ENCODE measurements at places on chromosomes 2 and 18.

DNA sequence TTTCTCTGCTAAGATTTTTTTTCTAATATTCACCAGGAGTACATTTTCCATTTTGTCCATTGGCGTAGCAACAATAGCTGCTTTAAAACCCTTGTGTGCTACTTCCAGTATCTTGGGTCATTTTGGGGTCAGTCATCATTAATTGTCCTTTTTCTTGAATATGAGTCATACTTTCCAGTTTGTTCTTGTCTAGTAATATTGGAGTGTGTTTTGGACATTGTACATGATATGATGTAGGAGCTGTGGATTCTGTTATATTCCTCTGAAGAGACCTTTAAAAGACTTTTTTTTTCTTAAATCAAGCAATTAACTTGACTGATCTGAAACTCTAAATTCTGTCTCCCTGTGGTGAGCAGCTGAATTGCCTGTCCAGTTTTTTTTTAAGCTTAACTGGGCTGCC lies 40.8 kb downstream of the AGPS start:
- no peak for DNase-seq

GRCh38 chr2:1584051-1584531 lies 160.2 kb downstream of the PXDN start:
- no peak for DNase-seq

DNA sequence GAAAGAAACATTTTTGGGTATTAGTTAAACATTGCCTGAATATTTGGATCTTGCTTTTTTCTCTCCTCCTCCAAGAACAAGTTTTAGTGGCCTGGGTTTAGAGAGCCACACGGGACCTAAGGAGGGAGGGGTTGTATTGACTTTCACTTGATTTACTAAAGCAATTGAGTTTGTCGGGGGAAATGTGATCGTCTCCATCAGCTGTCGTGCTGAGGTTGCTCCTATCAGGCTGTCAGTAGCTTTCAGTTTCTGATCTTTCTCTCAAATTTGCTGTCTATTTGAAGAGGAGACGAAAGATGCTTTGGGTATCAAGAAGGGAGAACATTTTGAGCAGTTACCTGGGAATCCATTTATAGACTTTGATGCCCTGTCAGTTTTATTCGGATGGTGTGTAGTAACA lies 106.0 kb downstream of the SETBP1 start:
- no peak for DNase-seq

DNA sequence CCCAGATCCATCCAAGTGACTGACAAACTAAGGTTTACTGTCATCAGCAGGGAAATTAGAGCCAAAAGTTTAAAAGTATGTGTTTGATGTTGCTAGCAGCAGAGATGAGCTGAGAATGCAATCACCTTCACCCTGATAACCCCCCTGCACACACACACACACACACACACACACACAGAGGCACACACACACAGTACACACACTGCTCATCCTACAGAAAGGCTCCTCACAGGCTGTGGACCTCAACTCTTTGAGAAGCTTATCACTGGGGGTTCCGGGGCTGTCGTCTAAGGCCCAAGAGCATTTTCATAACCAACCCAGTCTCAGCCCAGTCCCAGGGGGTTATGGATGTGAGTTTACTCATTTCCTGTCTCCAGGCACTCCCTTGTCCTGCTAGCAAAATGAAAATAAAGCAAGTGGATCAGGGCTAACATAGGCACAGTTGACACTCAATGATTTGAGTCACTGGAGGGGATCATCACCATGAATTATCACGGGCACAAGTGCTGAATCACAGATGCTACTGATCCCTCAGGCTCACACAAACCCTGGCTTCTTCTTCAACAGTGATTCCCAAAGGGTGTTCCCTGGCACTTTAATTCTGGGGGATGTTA lies 76.6 kb downstream of the ALK start:
- peak; percentile 74 for DNase-seq

- no peak for DNase-seq
Measured at GRCh38 chr2:160963957-160964356, 196.3 kb upstream of the TANK start.

DNA sequence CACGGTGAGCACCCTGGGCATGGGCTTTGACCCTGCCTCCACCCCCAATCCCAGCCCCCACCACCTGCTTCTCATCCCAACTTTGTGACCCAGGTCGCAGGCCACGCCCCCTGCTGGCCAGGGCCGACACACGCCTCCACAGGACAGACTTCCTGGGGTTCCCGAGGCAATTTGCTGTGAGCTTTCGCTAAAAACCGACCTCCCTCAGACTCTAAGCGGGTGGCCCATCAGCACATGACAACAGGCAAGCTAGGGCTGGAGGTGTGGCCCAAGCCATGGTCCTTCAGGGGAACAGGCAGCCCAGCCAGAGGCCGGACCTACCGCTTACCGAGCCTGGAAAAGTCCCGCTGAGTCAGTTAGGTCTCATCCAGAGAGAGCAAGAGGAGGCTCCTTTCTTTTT lies 31.9 kb downstream of the C1QL2 start:
- peak; percentile 12 for DNase-seq

DNA sequence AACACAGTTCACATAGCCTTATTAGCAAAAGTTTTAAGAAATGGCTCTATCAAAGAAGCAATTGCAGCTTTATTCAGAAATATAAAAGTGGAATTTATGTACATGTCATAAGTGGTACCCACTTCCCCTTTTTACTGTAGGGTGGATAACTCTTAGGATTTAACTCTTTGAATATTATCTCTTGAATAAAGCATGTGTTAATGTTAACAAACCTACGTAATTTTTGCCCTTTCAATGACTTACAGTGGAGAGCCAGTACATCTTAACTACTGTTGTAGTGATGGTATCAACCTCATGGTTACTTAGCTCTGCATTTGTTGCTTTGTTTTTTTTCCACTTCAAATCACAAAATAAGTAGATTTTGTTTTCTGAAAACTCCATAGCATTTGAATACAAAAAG lies 8.8 kb downstream of the NABP1 start:
- DNase-seq = no peak

DNA sequence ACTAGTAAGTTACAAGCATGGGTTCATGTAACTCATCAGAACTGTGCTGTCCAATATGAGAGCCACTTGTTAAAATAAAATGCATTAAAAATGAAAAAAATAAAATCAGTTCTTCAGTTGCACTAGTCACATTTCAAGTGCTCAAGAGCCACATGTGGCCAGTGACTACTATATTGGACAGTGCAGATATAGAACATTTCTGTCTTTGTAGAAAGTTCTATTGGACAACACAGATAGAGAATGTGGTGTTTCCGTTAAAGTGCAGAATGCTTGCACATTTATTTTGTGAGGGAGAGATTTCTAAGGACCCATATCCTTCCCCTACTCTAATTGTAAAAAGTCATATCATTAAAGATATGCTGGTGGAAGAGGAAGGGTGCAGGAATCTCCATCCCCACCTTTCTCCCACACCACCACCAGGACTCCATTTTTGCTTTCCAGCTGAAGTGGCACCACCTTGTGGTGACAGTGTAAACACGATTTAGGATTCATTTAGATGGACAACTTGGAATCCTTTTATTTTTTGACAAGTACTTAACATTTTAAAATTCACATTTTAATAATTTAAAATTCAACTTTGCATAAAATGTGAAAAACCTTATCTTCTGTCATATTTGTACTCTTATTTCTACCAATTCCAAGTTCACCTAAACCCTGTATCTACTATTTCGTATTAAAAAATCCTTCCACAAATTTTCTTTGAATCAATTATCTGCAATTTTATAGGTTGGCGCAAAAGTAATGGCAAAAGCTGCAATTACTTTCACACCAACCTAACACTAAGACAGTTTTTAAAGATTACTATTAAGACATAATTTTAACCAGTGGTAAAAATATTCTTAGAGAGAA lies 9.4 kb upstream of the CD302 start:
- peak; percentile 59 for DNase-seq

- no peak for DNase-seq
Measured at GRCh38 chr2:217878915-217879590, 123.7 kb downstream of the TNS1 start.

Data from fibroblast of skin of scalp (primary cell).